ENCODE measurements at places on chromosomes 11 and 22. TPM values are rescaled to one million over a fixed set of nuclear protein-coding genes. Genes with fewer than 3 reads are reported as not detected.

Gene PHOX2A
- not detected for total RNA-seq

Gene MRPL48
- 50.9 TPM for total RNA-seq

Gene PRG2
- 0.40 TPM for total RNA-seq

Gene LBHD1
- total RNA-seq: 21.3 TPM

Gene RASSF10
- not detected for total RNA-seq

Gene ME3
- total RNA-seq: 1.5 TPM

Gene OR52W1
- not detected for total RNA-seq

Gene SLC37A2
- total RNA-seq: 0.60 TPM

Gene OR5P2
- not detected for total RNA-seq

Gene PATE4
- not detected for total RNA-seq

Gene UBQLNL
- 0.45 TPM for total RNA-seq

Gene IL17REL
- total RNA-seq: not detected

Gene SYT8
- total RNA-seq: not detected

Gene SNX15
- total RNA-seq: 34.8 TPM

Gene NLRP6
- total RNA-seq: 6.5 TPM

Gene USH1C
- total RNA-seq: not detected

Gene HDHD5
- 37.1 TPM for total RNA-seq

Gene PPME1
- 21.3 TPM for total RNA-seq

Gene OR51B5
- not detected for total RNA-seq

Gene DDX25
- total RNA-seq: 0.12 TPM

Gene CNTN5
- total RNA-seq: not detected

Gene PAX6
- total RNA-seq: not detected

Gene CNGA4
- total RNA-seq: not detected

Gene RAB39A
- total RNA-seq: not detected

Gene HTR3A
- not detected for total RNA-seq

All from activated CD4-positive, alpha-beta T cell treated with anti-CD3 and anti-CD28 coated beads, Interleukin-2, amount 10 ng/mL, durations not matched to agents 7 days and 5 days (primary cell).